Keratinocyte (primary cell): ENCODE measurements at places on chromosomes 5 and 9.

GRCh38 chr9:77440057-77440456 lies 208.1 kb downstream of the GNA14 start:
- no peak overlapping the region for H3K27ac ChIP-seq
- H3K27me3 ChIP-seq = no peaks in the 10 kb centered on the region
- H3K4me3 ChIP-seq = no peak overlapping the region
- no peak for DNase-seq
- H3K36me3 ChIP-seq = no peaks in the 10 kb centered on the region
- H3K4me1 ChIP-seq = no peaks in the 10 kb centered on the region

DNA sequence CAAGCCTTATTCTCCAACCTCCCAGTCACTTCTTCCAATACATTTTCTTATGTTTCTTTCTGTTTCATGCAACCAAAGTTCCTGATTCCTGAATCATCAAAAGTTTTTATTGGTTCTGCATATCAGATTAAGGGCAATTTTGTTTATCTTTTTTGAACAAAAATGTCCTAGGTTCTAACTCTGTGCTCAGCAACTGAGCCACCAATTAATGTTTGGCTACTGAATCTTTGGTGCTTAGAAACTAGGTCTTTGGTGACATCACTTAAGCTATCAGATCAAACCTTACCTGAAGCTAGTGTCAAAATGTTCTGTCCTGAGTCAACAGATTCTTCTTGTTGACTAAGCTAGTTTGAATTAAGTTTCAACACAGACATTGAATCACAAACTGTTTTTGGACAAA lies 56.1 kb downstream of the FGF18 start:
- H3K4me1 ChIP-seq = no peaks in the 10 kb centered on the region
- no peak for DNase-seq
- H3K27me3 ChIP-seq = peaks cover 12% of the 10 kb centered on the region

DNA sequence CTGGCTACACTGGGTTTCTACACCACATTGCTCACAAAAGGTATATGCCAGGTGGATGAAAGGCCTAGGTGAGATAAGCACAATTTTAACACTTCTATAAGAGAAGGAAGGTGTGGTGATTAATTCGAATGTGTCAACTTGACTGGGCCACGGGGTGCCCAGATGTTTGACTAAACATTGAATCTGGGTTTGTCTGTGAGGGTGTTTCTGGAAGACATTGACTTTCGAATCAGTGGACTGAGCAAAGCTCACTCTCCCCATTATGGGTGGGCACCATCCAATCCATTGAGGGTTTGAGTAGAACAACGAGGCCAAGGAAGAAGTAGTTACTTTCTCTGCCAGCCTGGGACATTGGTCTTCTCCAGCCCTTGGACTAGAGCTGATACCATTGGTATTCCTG lies 78.2 kb upstream of the COL5A1 start:
- H3K27me3 ChIP-seq = no peaks in the 10 kb centered on the region
- H3K4me3 ChIP-seq = no peak overlapping the region
- no peaks in the 10 kb centered on the region for H3K4me1 ChIP-seq
- no peak overlapping the region for H3K27ac ChIP-seq
- no peaks in the 10 kb centered on the region for H3K36me3 ChIP-seq

DNA sequence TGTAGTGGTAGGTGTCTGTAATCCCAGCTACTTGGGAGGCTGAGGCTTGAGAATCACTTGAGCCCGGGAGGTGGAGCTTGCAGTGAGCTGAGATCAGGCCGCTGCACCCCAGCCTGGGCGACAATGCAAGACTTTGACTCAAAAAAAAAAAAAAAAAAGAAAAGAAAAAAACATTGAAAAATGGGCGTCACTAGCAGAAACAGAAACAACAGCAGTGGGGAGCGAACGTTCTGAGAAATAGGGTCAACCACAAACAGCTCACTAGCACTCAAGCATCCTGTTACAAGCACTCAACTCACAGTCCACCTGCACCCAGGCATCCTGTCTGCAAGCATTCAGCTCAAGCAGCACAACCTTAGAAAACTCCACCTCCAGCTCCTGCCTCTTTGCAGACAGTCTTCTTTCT lies 17.2 kb downstream of the TRIM14 start:
- H3K4me3 ChIP-seq = no peak overlapping the region
- H3K4me1 ChIP-seq = peaks cover 31% of the 10 kb centered on the region
- no peaks in the 10 kb centered on the region for H3K27me3 ChIP-seq

- no peak overlapping the region for H3K4me3 ChIP-seq
- H3K27me3 ChIP-seq = no peaks in the 10 kb centered on the region
- no peak for DNase-seq
- H3K27ac ChIP-seq = peak overlapping the region; percentile 22
Measured at GRCh38 chr5:139271201-139272027, 22.1 kb upstream of the MATR3 start.

DNA sequence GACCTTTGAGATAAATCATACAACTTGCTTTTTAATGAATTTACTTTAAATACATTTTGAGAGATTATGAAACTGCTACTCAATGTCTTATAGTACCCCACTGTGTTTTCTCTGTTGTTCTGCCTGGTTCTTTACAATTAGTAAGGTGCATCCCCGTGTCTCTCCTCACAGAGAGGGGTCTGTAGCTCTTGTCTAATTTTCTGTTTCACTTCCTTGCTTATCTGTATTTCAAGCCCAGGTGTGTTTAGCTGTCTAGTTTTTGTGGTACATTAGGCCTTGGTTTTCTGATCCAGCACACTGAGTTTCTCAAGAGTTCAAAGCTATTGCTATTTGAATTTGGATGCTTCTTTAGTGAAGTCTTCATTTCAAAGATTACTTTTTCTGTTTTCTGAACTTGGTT lies 105.1 kb downstream of the MAST4 start:
- DNase-seq = no peak
- no peaks in the 10 kb centered on the region for H3K36me3 ChIP-seq
- H3K27me3 ChIP-seq = no peaks in the 10 kb centered on the region
- peaks cover 3% of the 10 kb centered on the region for H3K4me1 ChIP-seq
- no peak overlapping the region for H3K4me3 ChIP-seq
- no peak overlapping the region for H3K27ac ChIP-seq

- no peak for DNase-seq
- peaks cover 25% of the 10 kb centered on the region for H3K4me1 ChIP-seq
- H3K36me3 ChIP-seq = peaks cover 4% of the 10 kb centered on the region
- no peaks in the 10 kb centered on the region for H3K27me3 ChIP-seq
- no peak overlapping the region for H3K4me3 ChIP-seq
Measured at GRCh38 chr5:14199902-14200301, 56.8 kb downstream of the TRIO start.

DNA sequence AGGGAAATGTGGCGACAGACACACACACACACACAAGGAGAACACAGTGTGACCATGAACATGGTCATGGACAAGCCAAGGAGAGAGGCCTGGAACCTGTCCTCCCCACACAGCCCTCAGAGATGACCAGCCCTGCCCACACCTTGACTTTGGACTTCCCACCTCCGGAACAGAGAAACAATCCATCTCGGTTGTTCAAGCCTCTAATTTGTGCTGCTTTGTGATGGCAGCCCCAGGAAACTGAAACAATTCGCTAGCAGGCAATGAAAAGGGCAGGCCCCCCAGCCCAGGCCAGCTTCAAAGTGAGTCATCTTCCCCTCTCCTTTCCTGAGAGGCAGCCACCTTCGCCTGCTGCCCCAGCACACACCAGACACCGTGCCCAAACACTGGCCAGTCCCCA lies 47.7 kb downstream of the NSUN2 start:
- H3K27ac ChIP-seq = no peak overlapping the region
- H3K36me3 ChIP-seq = no peaks in the 10 kb centered on the region

GRCh38 chr9:98856982-98857381 lies 49.5 kb downstream of the GALNT12 start:
- H3K27ac ChIP-seq = no peak overlapping the region
- peaks cover 5% of the 10 kb centered on the region for H3K4me1 ChIP-seq
- no peak for DNase-seq
- no peaks in the 10 kb centered on the region for H3K27me3 ChIP-seq

GRCh38 chr5:149147676-149148075 lies 6.4 kb downstream of the ABLIM3 start:
- DNase-seq = no peak
- no peaks in the 10 kb centered on the region for H3K27me3 ChIP-seq
- H3K27ac ChIP-seq = no peak overlapping the region
- H3K4me1 ChIP-seq = peaks cover 6% of the 10 kb centered on the region
- no peak overlapping the region for H3K4me3 ChIP-seq

DNA sequence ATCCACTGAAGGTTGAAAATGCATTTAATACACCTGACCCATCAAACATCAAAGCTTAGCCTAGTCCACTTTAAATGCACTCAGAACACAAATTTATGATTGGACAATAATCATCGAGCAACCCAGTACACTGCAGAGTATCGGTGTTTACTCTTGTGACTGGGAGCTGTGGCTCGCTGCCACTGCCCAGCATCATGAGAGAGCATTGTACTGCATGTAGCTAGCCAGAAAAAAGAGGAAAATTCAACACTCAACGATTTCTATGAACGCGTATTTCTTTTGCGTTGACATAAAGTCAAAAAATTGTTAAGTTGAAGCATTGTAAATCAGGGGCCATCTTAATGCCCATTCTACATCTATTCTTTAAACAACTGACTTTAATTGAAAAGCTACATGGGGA lies 95.1 kb upstream of the CD180 start:
- no peaks in the 10 kb centered on the region for H3K27me3 ChIP-seq
- H3K4me3 ChIP-seq = no peak overlapping the region
- peaks cover 2% of the 10 kb centered on the region for H3K4me1 ChIP-seq
- DNase-seq = no peak

DNA sequence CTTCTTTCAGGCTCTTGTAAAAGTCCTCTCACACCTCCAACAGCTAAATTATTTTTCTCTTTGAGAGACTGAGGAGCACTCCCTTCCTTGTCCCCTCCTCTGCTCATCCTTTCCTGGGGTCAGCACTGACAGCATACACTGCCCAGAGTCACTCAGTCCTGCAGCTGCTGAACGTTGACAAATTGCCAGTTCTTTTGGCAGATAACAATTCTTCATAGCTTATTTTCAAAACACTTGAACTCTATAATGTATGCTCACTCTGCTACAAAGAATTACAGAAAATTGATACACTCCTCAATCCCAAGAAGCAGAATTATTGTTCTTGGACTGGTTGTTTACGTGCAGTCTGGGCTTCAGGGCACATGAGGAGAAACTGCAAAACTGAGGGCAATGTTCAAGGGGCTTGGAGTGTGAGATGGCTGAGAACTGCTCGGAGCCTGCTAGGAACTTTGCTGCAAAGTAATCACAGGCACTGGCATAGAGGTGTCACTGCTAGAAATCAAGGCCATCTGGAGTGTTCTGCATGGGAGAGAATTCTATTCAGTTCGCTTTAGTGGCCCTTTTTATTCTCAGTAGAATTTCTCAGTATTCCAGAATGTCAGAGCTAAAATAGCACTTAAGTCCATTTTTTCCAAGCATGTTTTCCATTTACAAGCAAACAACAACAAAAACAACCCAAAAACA lies 96.4 kb upstream of the SPOCK1 start:
- no peak overlapping the region for H3K4me3 ChIP-seq
- no peaks in the 10 kb centered on the region for H3K36me3 ChIP-seq
- DNase-seq = no peak
